GM12878 (cell line): ENCODE measurements at places on chromosomes 5 and 9. TPM values are rescaled to one million over a fixed set of nuclear protein-coding genes. Genes with fewer than 3 reads are reported as not detected.

- DNase-seq = no peak
Measured at GRCh38 chr9:1726993-1727759, 288.0 kb upstream of the SMARCA2 start.

- DNase-seq = no peak
Measured at GRCh38 chr5:59497207-59497606, 396.3 kb downstream of the PDE4D start.

Gene PCDHAC2
- total RNA-seq = not detected in 2 replicates

DNA sequence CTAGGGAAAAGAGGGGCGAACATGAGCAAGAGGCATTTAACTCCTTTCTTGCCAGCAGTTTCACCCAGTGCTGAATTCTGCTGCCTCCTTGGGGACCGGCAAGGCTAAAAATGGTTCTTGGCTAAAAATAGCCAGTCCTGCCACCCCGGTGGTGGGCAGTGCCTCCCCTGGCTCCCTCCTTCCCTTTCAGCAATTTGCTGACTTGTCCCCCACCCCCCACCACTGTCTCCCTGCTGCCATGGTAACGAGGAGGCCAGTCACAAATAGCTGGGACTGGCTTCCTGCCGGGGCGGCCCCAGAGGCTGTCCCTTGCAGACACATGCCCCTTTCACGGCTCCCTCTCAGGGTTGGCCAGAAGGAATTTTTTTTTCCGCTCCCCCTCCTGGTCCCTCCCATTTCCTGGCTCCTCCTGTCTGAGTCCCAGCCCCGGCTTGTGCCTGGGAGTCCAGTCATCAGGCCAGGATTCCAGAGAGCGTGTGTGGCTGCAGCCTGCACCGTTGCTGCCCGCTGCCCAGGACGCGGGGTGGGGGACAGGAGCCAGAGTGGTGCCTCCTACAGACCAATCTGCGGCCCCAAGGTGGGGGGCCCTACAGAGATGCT lies 130.3 kb downstream of the RGS3 start:
- DNase-seq = no peak

GRCh38 chr5:103259705-103260355 lies 1.3 kb downstream of the MACIR start:
- no peak for DNase-seq

Gene PCDHA4
- 0.05 TPM in 1 of 2 replicates, not detected in the other for total RNA-seq

GRCh38 chr9:115374724-115375268 lies 256.8 kb upstream of the TNC start:
- DNase-seq = no peak

DNA sequence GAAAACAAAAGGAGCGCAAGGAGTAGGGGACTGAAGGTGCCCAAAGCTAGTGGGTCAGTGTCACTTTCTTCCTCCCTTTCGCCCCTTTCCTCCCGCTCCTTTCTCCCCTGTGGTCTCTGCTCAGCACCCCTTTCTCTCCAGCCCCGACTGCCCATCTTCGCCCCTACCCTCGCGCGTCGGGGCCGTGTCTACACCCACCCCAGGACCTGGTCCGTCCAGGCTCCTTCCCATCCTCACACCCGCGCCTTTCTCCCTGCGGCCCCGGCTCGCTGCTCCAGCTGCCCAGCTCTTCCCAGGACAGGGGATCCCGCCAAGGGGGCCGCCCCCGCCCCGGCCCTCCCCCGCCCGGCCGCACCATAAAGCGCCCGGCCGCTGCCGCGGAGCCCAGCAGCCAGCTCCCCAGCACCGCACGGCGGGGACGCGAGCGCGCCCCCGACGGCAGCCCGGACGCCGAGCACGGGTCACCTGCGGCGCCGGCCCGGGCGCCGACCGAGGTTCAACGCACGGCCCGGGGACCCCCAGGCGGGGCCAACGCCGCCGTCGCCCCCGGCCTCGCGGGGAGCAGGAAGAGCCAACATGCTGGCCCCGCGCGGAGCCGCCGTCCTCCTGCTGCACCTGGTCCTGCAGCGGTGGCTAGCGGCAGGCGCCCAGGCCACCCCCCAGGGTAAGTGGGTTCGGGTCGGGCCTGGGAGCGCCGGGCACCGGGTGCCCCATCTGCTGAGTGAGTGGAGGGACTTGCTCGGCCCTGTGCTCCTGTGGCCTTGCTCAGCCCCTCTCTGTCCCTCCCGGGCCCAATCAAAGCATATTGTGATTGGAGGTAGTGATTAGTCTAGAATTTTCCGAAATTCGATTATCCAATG lies at the start of gene THBS4:
TSS of gene THBS4 (plus strand) at position 387 of the 860 bp plus-strand sequence. CDS start at position 577, 190 bp downstream.
- no peak for DNase-seq

GRCh38 chr9:120712539-120713031 lies 1.7 kb downstream of the MEGF9 start:
- DNase-seq = no peak

Gene RASGRF2
- total RNA-seq = 0.05 and 0.19 TPM in 2 replicates

DNA sequence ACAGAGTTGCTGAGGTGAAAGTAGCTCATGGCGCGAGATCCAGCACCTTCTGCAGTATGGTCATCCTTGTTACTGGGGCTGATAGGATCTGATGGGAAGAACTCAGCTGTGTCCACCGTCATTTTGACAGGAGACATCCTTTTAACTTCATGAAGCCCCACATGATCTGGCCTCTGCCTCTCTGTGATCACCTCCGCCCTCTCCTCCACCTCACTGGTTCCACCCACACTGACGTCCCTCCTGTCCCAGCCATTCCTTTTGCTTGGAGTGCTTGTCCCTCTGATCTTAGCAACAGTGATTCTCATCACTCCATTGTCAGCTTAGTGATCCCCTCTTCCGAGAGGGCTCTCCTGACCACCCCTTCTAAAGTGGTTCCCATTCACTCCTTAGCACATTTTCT lies 25.8 kb downstream of the NEUROG1 start:
- DNase-seq = no peak

DNA sequence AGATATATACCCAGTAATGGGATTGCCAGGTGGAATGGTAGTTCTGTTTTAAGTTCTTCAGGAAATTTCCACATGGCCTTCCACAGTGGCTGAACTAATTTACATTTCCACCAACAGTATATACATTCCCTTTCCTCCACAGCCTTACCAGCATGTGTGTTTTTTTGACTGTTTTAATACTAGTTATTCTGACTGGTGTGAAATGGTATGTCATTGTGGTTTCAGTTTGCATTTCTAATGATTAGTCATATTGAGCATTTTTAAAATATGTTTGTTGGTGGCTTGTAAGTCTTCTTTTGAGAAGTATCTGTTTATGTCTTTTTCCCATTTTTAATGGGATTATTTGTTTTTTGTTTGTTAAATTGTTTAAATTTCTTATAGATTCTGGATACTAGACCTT lies 208.9 kb downstream of the CFAP90 start:
- DNase-seq = no peak

Gene KIF4B
- 0.05 TPM in 1 of 2 replicates, not detected in the other for total RNA-seq

Gene TMED9
- total RNA-seq = 121 and 127 TPM in 2 replicates

Gene HEMGN
- 0.28 TPM in 1 of 2 replicates, not detected in the other for total RNA-seq

DNA sequence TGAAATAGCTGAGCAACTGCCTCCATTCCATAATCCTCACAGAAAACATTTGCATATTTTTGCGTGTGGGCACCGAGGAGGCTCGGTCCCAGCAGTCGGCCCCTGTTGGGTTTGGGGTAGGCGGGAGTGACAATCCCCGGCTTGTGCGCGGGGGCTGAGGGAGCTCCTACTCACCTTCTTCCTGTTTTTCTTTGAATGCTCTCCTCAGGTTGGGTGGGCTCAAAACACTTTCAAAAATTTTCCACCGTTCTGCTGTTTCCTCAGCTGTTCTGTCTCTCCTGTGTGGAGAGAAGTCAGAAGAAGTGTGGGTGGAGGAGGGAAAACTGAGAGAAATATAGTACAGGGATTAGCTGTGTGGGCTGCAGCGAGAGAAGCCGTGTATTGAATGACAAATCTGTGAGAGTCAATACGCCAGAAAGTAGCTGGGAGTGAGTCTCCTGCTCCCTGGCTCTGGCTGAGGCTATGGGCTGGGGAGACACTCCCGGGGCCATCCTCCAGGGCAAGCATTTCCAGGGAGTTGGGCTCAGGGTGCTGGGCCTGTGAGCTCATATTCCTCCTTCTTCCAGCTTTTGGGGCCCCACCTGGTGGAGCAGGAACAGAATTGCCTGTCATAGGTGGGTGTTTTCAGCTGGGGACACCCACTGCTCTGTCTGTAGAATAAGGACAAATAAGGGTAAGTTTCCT lies 84.7 kb downstream of the CMYA5 start:
- no peak for DNase-seq

GRCh38 chr5:140043508-140043872 lies 391 bp upstream of the NRG2 start:
- DNase-seq = no peak

DNA sequence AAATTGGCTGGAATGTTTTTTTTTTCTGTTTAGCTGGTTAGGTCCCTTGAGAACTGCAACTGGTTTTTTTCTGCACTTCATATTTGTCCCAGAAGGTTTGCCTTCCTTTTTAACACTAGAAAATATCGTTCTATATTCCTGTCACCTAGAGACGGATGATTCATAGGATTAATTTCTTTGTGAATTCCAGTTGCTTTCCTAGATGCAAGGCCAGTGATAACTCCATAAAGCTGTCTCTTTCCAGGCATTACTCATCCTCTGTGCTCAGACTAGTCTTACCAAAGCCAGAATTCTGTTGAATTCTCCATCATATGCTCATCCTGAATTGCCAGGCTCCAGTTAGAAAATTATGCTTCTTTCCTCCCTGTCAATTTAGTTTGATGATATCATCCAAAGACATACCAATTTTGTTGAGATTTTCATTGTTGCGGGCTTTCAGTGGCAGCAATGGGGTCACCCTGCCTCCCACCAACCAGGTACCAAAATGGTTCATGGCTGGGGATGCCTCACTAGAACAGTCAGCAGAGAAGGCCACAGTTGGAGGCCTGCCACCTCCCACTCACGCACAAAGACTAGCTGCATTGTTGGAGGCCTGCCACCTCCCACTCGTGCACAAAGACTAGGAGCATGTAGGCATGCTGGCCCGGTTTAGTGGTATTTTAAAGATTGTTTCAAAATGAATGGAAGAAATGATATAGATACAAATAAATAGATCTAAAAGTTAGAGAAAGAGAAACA lies 8.5 kb downstream of the BAAT start:
- DNase-seq = no peak

Gene BTNL3
- total RNA-seq = not detected in 2 replicates
